ENCODE measurements at places on chromosomes 2 and 18. TPM values are rescaled to one million over a fixed set of nuclear protein-coding genes. Genes with fewer than 3 reads are reported as not detected.

GRCh38 chr18:4789506-4789905 lies 334.4 kb upstream of the DLGAP1 start:
- DNase-seq = no peak

GRCh38 chr2:85800586-85800985 lies 46.8 kb downstream of the ATOH8 start:
- no peak for DNase-seq

- no peak for DNase-seq
Observed at GRCh38 chr2:37156071-37156856, 516 bp downstream of the EIF2AK2 start.

GRCh38 chr2:194301946-194302345 lies 1355.1 kb upstream of the SLC39A10 start:
- DNase-seq = no peak

- no peak for DNase-seq
Observed at GRCh38 chr2:75565472-75566462, 5.0 kb upstream of the EVA1A start.

The ACVR1C gene
- total RNA-seq = 5.7 TPM
